ENCODE measurements at places on chromosomes 2 and 18.

DNA sequence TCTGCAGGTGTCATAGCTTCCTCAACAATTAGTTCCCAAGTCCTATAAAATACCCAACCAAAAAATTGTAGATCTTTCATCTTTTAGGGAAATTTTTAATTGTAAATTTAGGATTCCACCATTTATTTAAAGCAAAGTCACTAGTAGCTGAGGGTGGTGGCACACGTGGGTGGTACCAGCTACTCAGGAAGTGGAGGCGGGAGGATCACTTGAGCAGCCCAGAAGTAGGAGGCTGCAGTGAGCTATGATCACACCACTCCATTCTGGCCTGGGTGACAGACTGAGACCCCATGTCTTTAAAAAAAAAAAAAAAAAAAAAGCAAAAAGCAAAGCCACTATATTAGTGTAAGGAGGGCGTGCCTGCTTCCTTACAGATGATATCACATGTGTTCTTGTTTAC, 60.3 kb upstream of the GREB1L start:
- DNase-seq: no peak

GRCh38 chr2:84619794-84620371, 103.6 kb downstream of the DNAH6 start:
- DNase-seq: no peak

- DNase-seq: no peak
Measured at GRCh38 chr2:176514805-176515500, 245.7 kb downstream of the MTX2 start.

DNA sequence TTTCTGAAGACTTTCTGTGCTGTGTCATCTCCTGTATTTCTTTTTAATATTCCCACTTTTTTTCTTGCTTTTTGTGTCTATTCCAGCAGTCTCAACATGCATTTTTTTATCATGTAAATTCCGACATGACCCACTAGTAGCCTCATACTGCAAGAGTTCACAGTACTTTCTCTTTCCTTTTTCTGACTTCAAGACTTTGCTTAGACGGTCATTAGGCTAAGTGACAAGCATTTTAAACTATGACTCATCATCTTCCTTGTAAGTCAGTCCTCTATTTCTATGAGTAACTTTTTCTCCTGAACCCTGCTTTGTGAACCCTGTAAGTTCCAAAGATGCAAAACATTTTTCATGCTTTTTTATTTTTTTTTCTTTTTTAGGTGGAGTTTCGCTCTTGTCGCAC, 381.2 kb downstream of the TXNL1 start:
- DNase-seq: no peak

- no peak for DNase-seq
Measured at GRCh38 chr18:24995056-24995455, 356.9 kb downstream of the ZNF521 start.

DNA sequence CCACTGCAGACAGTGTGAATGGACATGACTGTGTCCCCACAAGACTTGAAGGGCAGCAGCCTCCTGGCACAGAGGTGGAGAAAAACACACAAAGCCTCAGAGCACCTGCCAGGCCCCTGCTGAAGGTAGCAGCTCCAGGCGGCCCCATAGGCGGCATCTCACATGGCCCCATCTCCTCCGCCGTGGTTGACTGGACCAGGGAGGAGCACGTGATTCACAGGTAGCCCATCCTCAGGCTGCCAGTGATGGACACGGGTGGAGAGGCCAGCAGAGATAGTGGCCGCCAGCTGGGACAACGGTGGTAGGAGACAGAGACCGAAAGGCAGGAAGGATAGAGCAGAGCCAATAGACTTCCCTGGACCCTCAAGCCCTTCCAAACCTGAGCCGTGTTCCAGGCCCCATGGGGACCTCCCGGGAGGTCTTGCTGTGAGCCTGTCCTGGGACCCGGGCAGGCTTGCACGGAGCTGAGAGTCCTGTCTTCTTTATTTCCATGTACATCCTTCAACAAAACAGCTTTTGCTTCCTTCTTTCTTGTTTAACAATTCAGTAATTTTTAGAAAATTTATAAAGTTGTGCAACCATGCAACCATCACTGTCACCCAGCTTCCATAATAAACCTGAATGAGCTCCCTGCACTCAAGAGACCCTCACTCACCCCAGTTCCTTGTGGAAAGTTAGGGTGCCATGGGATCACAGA, 26.9 kb downstream of the GPR55 start:
- DNase-seq: no peak

Measured in NCI-H460 (cell line).